Endodermal cell (in vitro differentiated cells): ENCODE measurements at places on chromosomes 6 and 20.

GRCh38 chr6:31652925-31653724 is 664 bp upstream of the BAG6 start:
- peak; percentile 95 for DNase-seq

DNA sequence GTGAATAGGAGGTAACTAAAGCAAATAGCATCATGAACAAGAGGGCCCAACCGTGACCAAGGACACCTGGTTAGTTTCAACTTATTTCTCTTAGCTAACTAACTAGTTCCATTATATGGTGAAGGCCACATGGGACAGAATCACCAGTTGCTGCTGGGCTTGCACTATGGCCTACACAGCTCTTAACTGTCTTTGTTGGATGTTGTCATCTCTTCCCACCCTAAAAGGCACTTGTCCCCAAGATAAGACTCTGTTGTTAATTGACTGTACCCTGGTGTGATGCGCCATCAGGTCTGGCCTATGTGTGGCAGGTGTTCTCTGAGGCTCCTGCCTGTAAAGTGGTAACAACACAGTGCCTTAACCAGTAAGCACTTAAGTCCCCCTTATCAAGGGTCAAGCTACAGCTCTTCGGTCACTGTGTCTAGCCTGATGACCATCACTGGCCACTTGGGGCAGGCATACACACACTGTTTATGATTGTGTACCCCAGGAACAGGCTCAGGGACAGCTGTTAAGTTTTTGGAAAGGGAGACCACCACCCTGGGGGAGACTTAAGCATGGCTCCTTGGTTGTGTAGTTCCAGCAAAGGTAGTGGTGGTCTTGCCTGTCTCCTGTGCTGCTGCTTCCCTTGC is 51.2 kb downstream of the CHD6 start:
- DNase-seq: no peak

DNA sequence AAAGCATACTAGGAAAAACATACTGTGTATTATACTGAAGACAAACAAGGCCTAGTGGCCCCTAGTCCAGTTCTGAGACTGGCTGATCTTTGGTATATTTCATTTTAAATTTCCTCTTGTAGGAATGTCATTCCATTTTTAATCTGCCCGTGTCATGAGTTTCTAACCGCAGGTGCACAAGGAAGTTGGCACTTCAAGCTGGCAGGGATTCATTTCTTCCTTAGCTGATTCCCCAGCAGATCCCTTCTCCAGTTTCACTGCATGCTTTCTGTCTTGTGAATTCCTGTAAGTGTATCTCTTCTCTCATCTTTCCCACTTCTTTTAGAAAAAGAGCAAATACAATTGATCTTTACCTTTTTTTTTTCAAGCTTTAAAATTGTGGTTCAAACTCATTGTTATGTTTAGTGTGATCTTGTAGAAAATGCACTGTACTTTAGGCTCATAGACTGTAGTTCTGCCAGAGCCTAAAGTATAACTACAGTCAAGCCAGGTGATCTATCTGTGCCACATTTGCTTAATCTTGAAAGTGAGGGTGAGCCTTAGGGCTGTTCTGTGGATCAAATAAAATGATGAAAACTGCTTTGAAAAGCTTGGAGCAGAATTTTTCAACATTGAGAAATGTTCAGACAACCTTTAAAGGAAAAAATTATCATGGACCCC is 37.0 kb downstream of the RNF217 start:
- DNase-seq: no peak

- DNase-seq: peak; percentile 75
Observed at GRCh38 chr6:164109770-164110140, 695.2 kb downstream of the QKI start.

GRCh38 chr20:50789968-50790650 is 4.8 kb upstream of the BCAS4 start:
- no peak for DNase-seq

GRCh38 chr6:52243282-52243893 is 912 bp downstream of the IL17F start:
- no peak for DNase-seq

- peak; percentile 63 for DNase-seq
Observed at GRCh38 chr6:107418118-107418517, 41.2 kb downstream of the PDSS2 start.

- no peak for DNase-seq
Observed at GRCh38 chr6:90168693-90169131, 127.9 kb downstream of the BACH2 start.

GRCh38 chr20:26163890-26164289 is 467.2 kb upstream of the ZNF337 start:
- no peak for DNase-seq

DNA sequence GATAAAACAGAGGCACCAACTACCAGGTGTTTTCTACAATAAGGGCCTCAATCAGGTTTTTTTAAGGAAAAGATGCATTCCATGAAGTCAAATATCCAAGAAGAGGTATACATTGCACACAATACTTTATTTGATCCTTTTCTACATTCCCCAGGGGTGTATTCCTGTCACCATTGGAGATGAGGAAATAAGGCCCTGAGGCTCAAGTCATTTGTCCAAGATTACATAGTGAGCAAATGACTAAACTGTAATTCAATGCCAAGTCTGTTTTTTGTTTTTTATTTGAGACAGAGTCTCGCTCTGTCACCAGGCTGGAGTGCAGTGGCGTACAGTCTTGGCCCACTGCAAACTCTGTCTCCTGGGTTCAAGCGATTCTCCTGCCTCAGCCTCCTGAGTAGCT is 69.2 kb upstream of the CDYL start:
- DNase-seq: no peak

DNA sequence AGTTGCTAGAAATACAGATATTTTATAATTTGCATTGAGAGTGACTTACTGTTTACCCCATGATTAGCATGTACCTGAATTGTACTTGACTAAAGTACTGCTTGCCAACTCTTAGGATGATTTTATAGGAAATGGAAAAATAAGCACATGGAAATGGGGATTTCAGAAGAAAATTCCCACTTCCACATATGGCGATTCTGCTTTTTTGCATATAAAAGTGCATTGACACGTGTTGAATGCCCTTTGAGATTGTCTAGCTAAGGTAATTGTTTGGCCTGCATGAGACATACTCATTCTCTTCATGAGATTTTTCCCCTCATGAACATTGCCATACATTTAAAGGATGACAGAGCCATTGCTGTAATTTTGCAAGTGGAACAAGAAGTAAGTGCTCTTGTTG is 10.1 kb downstream of the TAB2 start:
- no peak for DNase-seq
